ENCODE measurements at places on chromosomes 2 and 18.

DNA sequence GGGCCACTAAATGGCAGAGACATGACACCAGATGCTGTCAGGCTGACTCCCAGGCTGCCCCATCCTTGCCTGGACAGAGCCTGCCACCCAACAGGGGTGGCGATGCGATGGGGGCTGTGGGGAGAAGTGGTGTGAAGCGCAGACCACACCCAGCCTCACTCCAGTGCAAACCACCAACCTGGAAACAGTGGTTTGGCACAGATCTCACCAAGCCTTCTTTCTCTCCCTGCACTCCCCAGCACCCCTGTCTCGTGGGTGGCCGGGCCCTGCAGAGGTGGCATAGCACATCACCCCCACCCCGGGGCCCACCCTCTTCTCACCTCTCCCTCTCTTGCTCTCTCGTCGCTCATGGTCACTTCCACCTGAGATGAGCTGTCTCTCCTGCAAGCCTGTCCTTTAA, 32.6 kb downstream of the CIB4 start:
- no peak for DNase-seq

DNA sequence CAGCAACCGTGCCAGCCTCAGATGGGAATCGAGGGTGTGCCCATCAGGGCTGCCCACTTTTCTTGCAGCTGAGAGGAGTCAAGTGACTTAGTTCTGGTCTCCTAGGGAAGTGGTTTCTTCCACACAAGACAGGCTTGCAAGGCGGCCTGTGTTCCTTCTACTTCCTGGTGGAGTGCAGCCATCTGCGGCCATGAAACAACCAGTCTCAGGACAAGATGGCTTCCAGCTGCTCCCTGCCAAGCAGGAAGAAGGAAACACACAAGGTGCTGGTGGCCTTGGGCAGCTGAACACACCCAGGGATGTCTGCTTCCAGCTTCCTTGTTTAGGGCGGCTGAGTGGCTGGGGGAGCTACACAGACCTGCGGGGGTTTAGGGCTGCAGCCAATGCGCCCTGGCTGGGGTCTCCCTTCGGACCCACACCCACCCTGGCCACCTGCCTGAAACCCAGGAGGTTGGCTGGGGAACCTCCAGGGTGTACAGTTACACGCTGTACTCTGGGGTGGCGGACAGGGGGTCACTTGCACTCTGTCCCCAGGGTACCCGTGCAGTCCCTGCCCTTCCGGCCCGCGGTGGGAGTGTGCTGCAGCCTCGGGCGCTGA, 34.7 kb downstream of the PTPN18 start:
- DNase-seq: no peak

GRCh38 chr2:199462956-199463692, 5.4 kb upstream of the SATB2 start:
- peak; percentile 47 for DNase-seq

GRCh38 chr18:43772907-43773306, 495.6 kb upstream of the SYT4 start:
- DNase-seq: no peak

DNA sequence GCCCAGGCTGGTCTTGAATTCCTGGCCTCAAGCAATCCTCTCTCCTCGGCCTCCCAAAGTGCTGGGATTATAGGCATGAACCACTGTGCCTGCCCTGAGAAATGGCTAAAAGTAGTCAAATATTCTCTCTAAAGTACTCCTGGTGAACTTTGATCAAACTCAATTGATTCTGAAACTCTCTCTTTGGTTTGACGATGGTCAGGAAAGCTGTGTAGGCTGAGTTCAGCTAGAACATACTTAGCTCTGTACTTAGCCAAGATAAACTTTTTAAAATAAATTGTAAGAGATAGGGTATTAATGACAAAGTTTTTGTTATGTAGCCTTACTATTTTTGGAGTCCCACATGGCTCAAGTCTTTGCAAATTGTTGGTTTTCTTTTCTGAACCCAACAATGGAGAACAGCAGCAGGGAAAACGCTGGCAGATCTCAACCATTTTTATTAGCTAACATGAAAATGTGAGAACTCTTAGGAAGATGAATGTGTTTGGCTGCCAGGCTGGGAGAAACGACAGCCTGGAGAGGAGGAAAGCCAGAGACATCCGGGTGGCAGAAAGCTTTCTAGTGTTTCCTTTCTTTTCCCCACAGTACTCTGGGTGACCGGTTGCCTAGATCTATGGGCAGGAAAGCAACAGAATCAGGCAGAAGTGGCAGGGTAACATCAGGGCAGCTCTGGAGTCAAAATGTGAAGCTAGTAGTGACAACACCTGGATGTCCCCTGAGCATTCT, 193.0 kb upstream of the LHCGR start:
- no peak for DNase-seq

GRCh38 chr18:67199993-67200617, 316.4 kb downstream of the DSEL start:
- peak; percentile 38 for DNase-seq

DNA sequence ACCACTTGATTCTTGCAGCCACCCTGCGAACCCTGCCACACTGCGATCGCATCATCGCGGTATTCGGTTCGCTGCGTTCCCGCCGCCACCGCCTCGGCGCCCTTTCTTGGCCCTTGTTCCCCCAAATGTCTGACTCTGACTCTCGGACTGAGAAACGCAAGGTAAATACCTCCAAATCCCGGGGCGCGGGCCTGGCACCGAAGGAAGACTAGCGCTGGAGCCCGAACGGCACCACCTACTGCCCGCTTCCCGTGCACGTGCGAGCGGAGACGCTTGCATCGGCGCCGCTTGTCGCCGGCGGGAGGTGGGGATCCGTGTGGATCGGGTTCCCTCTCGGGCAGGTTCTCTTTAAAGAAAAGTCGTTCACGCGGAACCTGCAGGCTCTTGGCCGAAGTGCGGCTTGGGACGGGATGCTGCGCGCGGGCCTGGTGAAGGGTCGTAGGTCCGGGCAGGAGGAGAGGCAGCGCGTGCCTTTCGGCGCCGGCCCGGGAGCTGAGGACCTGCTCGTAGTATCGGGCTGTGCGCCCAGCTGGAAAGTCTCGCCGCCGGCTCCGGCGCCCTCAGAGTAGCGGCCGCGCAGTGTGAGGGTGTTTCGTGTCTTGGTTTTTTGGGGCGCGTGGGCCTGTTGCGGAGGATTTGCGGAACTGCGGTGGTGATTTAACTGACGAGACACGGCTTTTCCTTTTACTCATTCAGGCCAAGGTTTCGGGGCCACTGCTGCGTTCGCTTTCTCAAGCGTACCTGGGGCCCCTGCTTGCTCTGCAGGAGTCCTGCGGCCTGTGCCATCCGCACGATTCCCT, 514 bp downstream of the BCL2L11 start:
- peak; percentile 15 for DNase-seq

GRCh38 chr2:189719571-189719970, 43.0 kb downstream of the OSGEPL1 start:
- DNase-seq: no peak

DNA sequence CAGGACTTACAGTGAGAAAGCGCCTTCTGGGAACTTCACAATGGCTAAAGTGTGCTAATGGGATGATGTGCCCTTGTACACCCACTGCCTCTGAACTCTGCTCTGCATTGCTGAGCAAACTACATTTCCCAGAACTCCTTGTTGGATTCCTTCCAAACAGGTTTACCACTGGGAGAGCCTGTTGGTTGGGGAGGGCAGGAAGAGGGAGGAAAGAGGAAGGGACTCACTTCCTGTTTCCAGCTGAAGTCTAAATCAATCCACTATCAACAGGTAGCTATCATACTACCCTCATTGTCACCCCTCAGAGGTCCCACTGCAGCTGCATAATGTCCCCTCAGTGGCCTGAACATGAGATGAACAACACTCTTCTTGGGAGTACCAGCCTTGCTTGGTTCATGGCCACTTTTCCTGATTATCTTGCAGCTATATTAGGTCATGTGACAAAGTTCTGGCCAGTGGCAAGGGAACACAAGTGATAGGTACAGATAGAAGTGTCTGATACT, 109.7 kb downstream of the MSH2 start:
- DNase-seq: no peak

GRCh38 chr2:39724828-39725144, 54.3 kb downstream of the THUMPD2 start:
- DNase-seq: no peak
